ENCODE measurements at places on chromosomes 7 and 10.

DNA sequence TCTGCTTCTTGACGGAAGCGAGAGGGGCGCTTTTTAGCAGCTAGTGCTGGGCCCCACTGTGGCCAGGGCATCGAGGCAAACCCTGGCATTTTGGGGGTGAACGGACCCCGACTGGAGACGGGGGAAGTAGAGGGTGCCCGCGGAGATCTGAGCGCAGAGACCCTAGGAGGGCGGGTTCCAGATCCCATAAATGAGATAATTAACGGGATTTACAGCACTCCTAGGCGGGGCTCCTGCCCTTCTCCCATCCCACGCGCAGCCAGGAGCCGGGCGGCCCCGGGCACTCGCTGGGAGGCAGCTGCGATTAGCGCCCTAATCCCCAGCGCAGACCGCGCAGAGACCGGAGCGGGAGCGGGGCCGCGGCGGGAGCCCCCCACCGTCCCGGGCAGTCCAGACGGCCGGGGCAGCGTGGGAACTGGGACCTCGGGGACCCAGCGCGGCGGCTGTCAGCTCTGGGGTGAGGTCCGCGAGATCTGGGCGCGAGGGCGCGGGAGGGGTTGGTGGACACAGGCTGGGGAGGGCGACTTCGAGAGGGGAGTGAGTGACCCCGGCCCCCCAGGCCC is 735 bp downstream of the JCAD start:
- no peak for DNase-seq

- no peak for DNase-seq
These were observed 113.9 kb upstream of the PRR15 start for GRCh38 chr7:29449569-29450260.

- DNase-seq = no peak
These were observed 43.5 kb upstream of the ZRANB1 start for GRCh38 chr10:124898471-124898870.

DNA sequence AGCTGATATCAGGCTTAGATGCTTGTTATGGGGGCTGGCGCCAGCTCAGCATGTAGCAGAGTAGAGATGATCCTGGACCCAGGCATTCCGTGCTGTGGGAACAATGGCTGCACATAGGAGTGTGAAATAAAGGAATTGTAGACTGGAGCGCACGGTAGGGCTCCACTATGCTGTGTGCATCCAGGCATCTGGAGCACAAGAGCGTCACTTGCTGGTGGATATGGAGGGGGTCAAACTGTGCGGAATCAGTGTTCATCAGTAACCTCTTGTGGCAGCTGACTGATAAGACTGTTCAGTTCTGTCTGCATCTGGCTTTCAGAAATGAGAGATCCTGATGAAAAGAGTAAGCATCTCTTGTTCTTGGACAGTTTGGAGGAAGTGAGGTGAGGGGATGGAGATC is 55.8 kb downstream of the ZNF503 start:
- DNase-seq = no peak

DNA sequence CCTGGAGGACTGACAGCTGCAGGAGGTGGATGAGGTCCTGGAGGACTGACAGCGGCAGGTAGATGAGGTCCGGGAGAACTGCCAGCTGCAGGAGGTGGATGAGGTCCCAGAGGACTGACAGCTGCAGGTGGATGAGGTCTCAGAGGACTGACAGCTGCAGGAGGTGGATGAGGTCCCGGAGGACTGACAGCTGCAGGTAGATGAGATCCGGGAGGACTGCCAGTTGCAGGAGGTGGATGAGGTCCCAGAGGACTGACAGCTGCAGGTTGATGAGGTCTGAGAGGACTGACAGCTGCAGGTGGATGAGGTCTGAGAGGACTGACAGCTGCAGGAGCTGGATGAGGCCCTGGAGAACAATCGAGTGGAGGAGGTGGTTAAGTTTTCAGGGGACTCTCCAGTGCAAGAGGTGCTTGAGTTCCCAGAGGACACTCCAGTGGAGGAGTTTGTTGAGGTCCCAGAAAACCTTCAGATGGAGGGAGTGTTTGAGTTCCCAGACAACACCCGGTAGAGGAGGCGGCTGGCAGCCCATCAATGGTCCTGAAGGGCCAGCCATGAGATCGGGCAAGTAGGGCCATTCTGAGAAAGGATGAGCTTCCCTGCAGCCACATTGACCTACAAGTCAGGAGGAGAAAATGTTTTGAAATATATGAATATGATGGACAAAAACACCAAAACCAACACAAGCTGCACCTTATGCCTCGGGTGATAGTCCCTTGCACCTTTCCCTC is 4.7 kb upstream of the EIF5AL1 start:
- DNase-seq = no peak

DNA sequence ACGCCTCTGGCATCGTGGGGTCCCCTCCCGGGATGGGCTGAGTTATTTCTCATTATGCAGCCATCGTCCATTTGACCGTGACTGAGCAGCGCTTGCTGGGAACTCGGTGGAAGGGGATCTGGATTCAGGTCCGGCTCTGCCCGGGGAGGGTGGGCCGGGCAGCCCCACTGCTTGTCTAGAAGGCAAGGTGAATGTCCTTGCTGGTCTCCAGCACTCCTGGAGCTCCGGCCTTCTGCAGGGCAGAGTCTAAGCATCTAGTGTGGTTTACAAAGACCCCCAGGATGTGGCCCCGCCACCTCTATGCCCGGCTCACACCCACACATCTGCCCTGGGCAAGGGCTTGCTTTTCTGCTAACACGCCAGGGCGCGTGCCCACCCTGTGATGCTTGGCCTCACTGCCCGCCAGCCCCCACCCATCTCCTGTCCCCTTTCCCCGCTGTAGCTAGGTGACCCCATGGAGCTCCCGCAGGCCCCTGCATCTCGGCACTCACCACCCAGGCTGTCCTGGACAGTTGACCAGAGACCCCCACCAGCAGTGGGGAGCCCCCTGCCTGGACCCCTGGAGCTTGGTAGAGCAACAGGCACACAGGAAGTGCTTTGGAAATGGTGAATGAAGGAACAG is 151.0 kb upstream of the CHST15 start:
- DNase-seq = no peak

DNA sequence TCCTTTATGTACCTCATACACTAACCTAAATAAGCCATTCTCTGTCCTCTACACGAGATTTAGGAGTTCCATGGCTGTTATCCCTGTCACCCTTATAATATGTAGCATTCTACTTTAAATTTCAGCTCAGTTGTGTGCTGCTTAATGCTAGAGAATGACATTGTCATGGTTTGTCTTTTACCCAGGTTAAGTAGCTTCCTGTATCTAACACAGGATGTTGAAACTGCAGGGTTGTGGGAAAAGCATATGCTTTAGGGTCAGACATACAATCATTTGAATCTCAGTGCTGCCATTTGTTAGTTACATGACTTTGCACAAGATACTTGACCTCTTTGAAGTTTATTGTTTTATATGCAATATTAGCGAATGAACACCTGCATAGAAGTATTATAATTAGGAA is 235.1 kb upstream of the CACNA2D1 start:
- DNase-seq = no peak

DNA sequence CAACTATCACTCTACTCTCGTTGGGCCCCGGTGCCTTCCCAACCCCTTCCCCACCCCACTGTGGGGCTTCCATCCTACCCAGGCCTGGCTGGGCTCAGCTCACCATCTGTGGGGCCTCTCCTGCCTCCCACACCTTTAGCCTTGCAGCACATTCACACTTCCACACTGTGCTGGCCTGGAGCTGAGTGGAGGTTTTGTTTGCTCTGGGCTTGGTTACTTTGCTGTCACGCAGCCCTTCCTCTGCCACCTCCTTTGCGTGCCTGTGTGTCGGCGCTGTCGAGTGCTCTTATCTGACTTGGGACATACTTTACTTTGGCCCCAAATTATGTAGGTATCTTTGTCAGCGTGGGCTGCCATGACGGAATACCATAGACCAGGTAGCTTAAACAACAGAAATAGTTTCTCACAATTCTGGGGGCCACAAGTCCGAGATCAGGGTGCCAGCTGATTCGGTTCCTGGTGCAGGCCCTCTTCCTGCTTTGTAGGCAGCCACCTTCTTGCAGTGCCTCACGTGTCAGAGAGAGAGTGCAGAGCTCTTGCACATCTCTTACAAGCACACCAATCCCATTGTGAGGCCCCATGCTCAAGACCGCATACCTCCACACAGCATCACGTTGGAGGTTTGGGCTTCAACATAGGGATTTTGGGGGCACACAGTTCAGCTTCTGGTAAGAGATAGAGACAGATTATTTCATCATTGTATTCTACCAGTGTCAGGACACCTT is 89.0 kb downstream of the CUL1 start:
- no peak for DNase-seq

DNA sequence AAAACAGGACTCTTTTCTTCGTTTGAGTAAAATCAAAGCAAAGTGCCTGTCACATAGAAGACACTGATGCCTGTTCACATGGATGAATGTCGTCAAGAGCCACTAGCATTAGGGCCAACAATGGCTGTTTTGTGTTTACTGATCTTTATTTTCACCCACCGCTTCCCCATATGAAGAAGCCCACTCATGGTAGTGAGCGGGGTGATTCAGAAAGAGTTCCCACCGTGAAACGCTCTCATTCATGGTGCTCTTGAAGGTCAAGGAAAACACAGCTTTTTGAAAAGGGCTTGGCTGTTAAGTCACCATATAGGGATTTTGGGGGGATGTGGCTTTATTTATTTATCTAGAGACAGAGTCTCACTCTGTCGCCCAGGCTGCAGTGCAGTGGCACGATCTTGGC is 12.5 kb downstream of the PROSER2 start:
- no peak for DNase-seq

GRCh38 chr7:129069021-129069420 is 14.1 kb upstream of the TNPO3 start:
- DNase-seq = no peak

GRCh38 chr10:71396711-71397295 is at the start of gene CDH23:
CDH23 (plus strand) TSS chr10:71396920; CDS start chr10:71439832, 42,912 bp downstream.
- DNase-seq = no peak

GRCh38 chr10:75397496-75398199 is 3.9 kb downstream of the ZNF503 start:
- no peak for DNase-seq

DNA sequence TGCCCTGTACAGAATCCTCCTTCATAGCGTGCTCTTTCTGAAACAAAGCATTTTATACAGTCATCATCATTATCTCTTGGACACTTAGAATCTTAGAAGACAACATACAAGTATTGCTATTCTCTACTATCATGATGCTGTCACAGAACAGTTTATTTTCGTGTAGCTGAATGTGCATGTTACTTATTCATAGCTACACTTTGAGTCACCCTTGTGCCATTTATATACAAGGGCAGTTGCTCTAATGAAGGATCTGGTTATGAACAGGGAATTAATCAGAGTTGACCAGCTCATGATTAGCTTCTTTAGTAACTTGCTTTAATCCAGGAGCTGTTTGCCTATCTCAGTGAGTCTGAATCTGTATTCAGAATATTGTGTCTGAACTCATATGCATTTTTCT is 11.2 kb downstream of the CASP2 start:
- DNase-seq = no peak

DNA sequence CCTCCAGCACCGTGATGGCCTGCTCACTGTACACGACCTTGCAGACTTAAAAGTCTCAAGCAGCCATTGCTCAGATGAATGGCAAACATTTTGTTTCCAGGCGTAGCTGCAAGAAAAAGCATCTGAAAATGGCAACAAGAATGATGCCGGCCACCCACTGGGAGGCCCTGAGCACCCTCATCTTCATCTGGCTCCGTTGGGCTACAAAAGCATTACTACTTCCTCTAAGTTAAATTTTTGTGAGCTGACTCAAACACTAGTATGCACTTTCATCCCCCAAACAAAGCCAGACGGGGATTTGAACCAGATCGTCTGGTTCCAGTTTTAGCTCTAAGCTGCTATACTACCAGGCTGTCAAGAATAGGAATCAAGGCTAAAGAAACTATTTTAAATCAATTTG is 116.6 kb upstream of the CDK1 start:
- no peak for DNase-seq

- DNase-seq = no peak
These were observed 77.5 kb downstream of the GPR26 start for GRCh38 chr10:123743441-123744223.

DNA sequence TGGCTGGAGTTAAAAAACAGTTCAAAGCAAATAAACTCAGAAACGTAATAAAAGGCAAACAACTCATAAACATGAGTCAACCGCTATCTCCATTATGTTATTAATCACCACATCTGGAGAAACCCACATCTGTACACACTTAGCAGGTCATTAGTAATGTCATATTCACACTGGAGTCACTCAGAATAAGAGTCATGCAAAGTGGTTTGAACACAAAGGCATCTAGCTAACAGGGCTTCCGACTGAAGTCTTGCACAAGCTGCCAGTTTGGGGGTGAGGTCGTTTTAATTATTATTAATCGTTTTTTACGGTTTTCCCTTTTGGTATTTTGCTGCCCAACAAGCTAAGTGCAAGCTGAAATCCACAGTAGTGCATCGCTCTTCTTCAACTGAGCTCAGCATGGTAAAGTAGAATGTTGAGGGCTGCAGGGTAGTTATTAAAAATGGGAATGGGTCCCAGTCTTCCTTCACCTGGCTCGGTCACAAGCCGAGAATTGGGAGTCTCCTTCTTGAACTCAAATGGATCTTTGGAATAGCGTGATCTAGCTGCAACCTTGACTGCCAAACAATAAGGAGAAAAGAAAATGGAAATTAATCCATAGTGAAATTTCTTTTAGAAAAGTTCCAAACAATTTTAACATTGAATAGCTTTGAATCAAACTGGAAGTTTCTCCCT is 663.5 kb downstream of the KCNMA1 start:
- DNase-seq = no peak

GRCh38 chr10:1939016-1939415 is 201.7 kb upstream of the ADARB2 start:
- peak; percentile 67 for DNase-seq

- DNase-seq = no peak
These were observed 1.8 kb upstream of the NUB1 start for GRCh38 chr7:151339651-151340382.

DNA sequence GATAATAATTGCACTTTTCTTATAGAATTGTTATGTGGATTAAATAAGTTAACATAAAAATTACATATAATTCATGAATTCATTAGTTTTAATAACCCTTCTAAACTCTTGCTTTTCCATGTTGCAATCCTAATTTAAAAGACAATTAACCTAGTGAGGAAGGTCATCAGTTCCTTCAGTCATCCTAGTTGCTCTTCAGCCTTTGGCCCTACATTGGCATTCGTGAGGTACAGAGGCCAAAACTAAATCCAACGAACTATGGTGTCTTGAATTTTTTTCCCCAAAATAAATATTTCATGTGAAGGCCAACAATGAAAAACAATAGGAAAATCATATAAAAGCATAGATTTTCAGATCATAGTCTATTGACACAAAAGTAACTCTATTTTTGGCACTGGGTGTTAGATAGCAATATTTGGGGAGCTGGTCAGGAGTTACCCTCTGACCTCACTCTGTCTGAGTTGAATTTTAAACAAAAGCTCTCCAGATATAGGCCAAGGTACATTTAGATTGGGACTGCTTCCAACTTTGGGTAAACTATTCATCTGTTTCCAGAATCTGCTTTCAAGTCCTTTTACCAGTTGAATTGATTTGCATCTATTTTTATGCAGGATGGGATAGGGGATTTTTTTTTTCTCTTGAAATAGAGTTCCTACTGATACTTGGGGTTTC is 104.5 kb downstream of the SEM1 start:
- no peak for DNase-seq
